Esophagus muscularis mucosa (tissue), 4 donors: ENCODE measurements at places on chromosomes 12 and 14. TPM values are rescaled to one million over a fixed set of nuclear protein-coding genes. Genes with fewer than 3 reads are reported as not detected.

SCN8A gene
- 0.29 TPM for total RNA-seq

DNA sequence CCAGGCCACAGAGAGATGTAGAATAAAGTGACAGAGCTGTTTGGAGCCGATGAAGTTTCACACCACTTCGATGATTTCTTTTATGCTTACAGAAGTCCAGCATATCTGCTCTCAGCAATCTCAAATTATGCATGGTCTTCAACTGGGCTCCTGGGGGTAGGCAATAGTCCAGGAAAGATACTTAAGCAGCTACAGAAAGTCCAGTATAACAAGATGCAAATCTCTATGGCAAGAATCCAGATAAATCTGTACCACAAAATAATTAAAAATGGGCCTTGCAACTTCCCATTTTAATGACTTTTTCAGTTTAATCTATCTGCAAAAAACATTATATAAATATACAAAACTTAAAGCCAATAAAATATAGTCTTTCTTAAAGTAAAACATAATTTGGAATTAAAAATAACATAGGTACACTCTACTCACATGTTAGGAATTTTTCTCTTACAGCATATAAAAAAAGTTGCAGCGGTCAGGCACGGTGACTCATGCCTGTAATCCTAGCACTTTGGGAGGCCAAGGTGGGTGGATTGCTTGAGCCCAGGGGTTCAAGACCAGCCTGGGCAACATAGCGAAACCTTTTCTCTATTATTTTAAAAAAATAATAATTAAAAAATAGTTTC is 20.5 kb upstream of the RAD51AP1 start:
- no peak overlapping the region for H3K4me3 ChIP-seq
- H3K4me1 ChIP-seq, result no peaks in the 10 kb centered on the region
- H3K27ac ChIP-seq, result no peak overlapping the region
- H3K36me3 ChIP-seq, result peaks cover 27% of the 10 kb centered on the region
- no peaks in the 10 kb centered on the region for H3K27me3 ChIP-seq
- DNase-seq, result no peak

GLI1 gene
- total RNA-seq, result 0.84 TPM

DNA sequence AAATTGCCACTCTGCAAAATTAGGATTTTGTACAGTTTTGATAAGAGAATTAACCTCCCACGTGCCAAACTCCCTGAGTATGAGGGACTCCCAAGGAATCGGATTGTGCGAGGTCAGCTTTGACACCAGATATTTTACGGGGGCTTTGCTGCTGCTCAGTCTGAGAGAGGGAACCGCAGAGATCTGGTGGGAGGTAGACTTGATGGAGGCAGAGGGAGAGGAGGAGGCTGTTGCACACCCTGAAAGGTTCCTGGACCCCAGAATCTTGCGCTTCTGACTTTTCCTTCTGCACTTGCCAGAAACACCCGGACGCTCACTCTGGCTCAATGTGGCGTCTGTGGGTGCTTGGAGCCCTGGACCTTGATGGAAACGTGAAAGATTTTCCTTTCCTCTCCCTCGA is 83.9 kb downstream of the PAPOLA start:
- H3K4me1 ChIP-seq, result peaks cover 22% of the 10 kb centered on the region
- peaks cover 17% of the 10 kb centered on the region for H3K27me3 ChIP-seq
- peak; percentile 37 for DNase-seq
- H3K4me3 ChIP-seq, result no peak overlapping the region
- H3K36me3 ChIP-seq, result no peaks in the 10 kb centered on the region

DNA sequence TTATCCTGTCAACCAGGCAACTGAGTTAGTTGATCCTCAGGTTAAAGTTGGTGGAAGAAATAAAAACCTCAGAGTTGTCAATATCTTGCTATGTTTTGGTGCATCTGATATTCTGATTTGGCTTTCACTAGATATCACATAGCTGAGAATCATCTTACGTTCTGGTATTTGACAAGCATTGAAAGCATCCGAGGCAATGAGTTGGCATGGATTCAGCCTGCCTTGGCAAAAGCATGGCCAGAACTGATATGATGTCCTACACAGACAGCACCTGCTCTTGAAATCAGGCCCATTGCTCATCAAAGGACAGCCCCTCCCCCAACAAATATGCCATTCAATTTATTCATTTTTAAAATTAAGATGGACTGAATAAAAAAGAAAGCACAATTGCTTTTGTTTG is 320.7 kb upstream of the ATP2B1 start:
- no peaks in the 10 kb centered on the region for H3K36me3 ChIP-seq
- H3K27ac ChIP-seq, result no peak overlapping the region
- H3K4me1 ChIP-seq, result peaks cover 6% of the 10 kb centered on the region
- DNase-seq, result no peak

DNA sequence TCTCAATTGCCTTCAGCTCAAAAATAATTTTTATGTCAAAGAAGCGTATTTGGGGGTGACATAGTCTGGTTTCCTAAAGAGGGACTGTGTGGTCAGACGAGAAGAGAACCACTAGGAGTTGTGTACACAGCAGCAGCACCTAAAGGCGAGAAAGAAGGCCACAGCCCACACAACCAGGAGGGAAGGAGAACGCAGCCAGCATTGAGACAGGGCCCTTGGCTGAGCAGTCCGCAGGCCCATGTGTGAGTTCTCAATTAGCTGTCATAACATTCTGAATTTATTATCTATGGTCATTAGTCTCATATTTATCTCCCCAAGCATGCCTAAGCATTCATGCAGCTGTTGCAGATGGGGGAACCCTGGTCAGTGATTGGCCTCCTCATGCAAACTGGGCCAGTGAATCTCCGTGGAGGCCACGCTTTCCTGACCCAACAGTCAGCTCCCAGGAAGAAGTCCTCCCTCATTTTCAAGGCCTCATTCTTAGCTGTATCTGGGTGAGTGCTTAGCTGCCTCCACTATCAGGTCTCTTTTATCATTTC is 81.2 kb upstream of the ATF7IP start:
- no peaks in the 10 kb centered on the region for H3K36me3 ChIP-seq
- no peak for DNase-seq
- H3K27me3 ChIP-seq, result no peaks in the 10 kb centered on the region

LRCOL1 gene
- total RNA-seq, result not detected

GRCh38 chr12:89951050-89951693 is 242.5 kb upstream of the ATP2B1 start:
- no peak overlapping the region for H3K4me3 ChIP-seq
- H3K36me3 ChIP-seq, result no peaks in the 10 kb centered on the region
- H3K27ac ChIP-seq, result no peak overlapping the region
- no peak for DNase-seq
- no peaks in the 10 kb centered on the region for H3K27me3 ChIP-seq
- peaks cover 40% of the 10 kb centered on the region for H3K4me1 ChIP-seq

RAB15 gene
- 3.7 TPM for total RNA-seq

GRCh38 chr14:94660306-94660946 is 48.2 kb downstream of the SERPINA3 start:
- H3K4me1 ChIP-seq, result peaks cover 7% of the 10 kb centered on the region
- H3K36me3 ChIP-seq, result no peaks in the 10 kb centered on the region
- DNase-seq, result no peak
- no peak overlapping the region for H3K4me3 ChIP-seq
- no peak overlapping the region for H3K27ac ChIP-seq

- no peaks in the 10 kb centered on the region for H3K36me3 ChIP-seq
- DNase-seq, result no peak
- H3K4me3 ChIP-seq, result no peak overlapping the region
- peaks cover 86% of the 10 kb centered on the region for H3K4me1 ChIP-seq
- no peak overlapping the region for H3K27ac ChIP-seq
- no peaks in the 10 kb centered on the region for H3K27me3 ChIP-seq
Measured at GRCh38 chr12:70246580-70246979, 3.3 kb downstream of the CNOT2 start.

- DNase-seq, result no peak
- H3K4me1 ChIP-seq, result no peaks in the 10 kb centered on the region
- H3K27ac ChIP-seq, result no peak overlapping the region
- no peak overlapping the region for H3K4me3 ChIP-seq
Measured at GRCh38 chr12:107668320-107669098, 17.1 kb upstream of the PWP1 start.

CABP1 gene
- not detected for total RNA-seq

DNA sequence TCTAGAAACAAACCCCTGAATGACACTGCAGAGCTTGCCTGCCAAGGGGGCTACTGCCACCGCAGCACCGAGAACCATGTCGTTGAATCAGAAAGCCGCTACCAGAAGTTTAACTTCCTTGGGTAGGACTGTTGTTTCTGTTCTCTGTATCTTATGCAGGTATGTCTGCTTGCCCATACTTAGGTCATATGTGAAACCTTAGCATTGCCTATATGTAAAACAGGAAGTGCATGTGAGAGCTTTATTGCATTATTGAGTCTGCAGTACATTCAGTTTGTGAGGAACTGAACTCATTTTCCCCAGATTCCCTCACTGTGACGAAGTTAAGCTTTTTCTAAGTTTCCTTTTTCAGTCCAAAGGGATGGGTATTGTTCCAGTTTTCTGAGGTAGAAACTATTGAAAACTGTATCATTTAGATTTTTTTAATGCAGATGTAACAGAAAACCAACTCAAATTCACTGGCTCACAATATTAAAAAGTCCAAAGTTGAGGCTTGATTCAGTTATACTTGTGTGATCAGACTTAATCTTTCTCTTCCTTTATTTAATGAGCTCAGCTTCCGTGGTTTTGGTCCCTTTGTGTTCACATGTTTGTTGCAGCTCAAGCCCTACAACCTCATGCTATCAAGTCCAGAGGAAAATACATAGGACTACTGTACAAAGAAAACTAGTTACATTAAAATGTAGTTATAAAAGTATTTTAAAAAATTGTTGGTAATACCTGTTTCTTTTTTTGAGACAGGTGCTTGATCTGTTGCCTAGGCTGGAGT is 6.9 kb downstream of the FBXO34 start:
- H3K27me3 ChIP-seq, result no peaks in the 10 kb centered on the region
- H3K27ac ChIP-seq, result no peak overlapping the region
- DNase-seq, result no peak

- peaks cover 56% of the 10 kb centered on the region for H3K4me1 ChIP-seq
- H3K36me3 ChIP-seq, result no peaks in the 10 kb centered on the region
- no peak overlapping the region for H3K4me3 ChIP-seq
Measured at GRCh38 chr12:108635997-108636808, 2.5 kb upstream of the SELPLG start.

GRCh38 chr14:98819132-98819866 is 452.7 kb downstream of the BCL11B start:
- no peaks in the 10 kb centered on the region for H3K27me3 ChIP-seq
- H3K4me1 ChIP-seq, result no peaks in the 10 kb centered on the region
- H3K4me3 ChIP-seq, result no peak overlapping the region
- no peak for DNase-seq
- H3K27ac ChIP-seq, result no peak overlapping the region

GRCh38 chr12:52356031-52356761 is 11.1 kb downstream of the KRT85 start:
- no peaks in the 10 kb centered on the region for H3K36me3 ChIP-seq
- H3K27ac ChIP-seq, result no peak overlapping the region
- peaks cover 5% of the 10 kb centered on the region for H3K4me1 ChIP-seq
